CD8-positive, alpha-beta memory T cell (primary cell): ENCODE measurements at places on chromosomes 11 and 22. TPM values are rescaled to one million over a fixed set of nuclear protein-coding genes. Genes with fewer than 3 reads are reported as not detected.

GRCh38 chr11:102452461-102453301 is at the start of gene TMEM123:
TSS of gene TMEM123 (minus strand) at chr11:102452765. CDS start at chr11:102452623, 142 bp downstream.
- H3K4me3 ChIP-seq = peak within 1 kb of the TSS; percentile 72
- no peaks in the 10 kb centered on the region for H3K36me3 ChIP-seq
- H3K4me1 ChIP-seq = peaks cover 52% of the 10 kb centered on the region
- peak; percentile 87 for DNase-seq
- H3K27me3 ChIP-seq = no peaks in the 10 kb centered on the region

The TTC9C gene
- total RNA-seq = 37.2 TPM

The CTSW gene
- total RNA-seq = 40.9 TPM

DNA sequence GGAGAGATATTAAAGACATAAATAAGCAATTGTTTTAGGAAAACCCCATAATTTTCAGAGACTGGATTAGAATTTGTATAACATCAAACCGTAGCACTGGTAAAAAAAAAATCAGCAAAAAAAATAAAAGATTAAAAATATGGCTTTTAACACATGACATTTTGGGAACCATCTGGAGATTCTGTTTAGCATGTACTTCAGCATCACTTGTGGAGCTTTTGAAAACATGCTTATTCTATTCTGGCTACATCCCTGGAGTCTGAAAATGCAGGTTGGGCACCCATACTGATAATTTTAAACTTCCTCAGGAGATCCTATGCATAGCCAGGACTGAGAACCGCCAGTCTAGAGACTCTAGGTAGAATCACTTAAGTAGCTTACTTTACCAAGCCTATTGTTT is 1190.9 kb downstream of the LRRC4C start:
- no peaks in the 10 kb centered on the region for H3K4me1 ChIP-seq
- no peaks in the 10 kb centered on the region for H3K36me3 ChIP-seq
- no peaks in the 10 kb centered on the region for H3K27me3 ChIP-seq
- DNase-seq = no peak
- H3K27ac ChIP-seq = no peak overlapping the region

The FAM180B gene
- total RNA-seq = not detected

- H3K4me1 ChIP-seq = no peaks in the 10 kb centered on the region
- no peaks in the 10 kb centered on the region for H3K36me3 ChIP-seq
- H3K27me3 ChIP-seq = no peaks in the 10 kb centered on the region
- no peak overlapping the region for H3K27ac ChIP-seq
- DNase-seq = no peak
These were observed 186.4 kb upstream of the PITPNB start for GRCh38 chr22:28105413-28105812.

GRCh38 chr22:18056161-18056666 is 21.6 kb upstream of the PEX26 start:
- H3K36me3 ChIP-seq = no peaks in the 10 kb centered on the region
- no peaks in the 10 kb centered on the region for H3K27me3 ChIP-seq
- H3K4me3 ChIP-seq = no peak overlapping the region
- DNase-seq = no peak
- no peak overlapping the region for H3K27ac ChIP-seq

DNA sequence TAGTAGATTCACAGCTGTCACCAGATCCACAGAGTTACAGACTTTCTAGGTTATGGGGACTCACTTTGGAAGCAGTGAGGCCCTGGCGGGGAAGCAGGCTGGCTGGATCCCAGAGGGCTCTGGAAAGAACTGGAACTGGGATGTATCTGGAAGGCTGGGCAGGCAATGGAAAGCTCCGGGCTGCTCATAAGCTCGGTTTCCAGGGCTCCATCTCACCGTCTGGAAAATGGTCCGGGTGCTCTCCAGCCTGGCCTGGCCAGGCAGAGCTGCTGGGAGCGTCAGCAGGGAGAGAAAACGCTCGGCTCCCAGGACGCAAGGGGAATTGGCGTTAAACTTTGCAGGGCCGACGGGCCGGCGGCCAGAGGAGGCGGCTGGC is 335 bp upstream of the SEZ6L start:
- H3K27ac ChIP-seq = no peak overlapping the region
- H3K27me3 ChIP-seq = peaks cover 17% of the 10 kb centered on the region
- H3K4me1 ChIP-seq = no peaks in the 10 kb centered on the region
- DNase-seq = no peak

The CYTH4 gene
- 23.1 TPM for total RNA-seq

- no peaks in the 10 kb centered on the region for H3K36me3 ChIP-seq
- no peak for DNase-seq
- H3K4me1 ChIP-seq = no peaks in the 10 kb centered on the region
- no peaks in the 10 kb centered on the region for H3K27me3 ChIP-seq
These were observed 92.9 kb upstream of the USP47 start for GRCh38 chr11:11748706-11749365.

- H3K4me3 ChIP-seq = peak overlapping the region; percentile 33
- no peaks in the 10 kb centered on the region for H3K36me3 ChIP-seq
- peak; percentile 56 for DNase-seq
- H3K27me3 ChIP-seq = no peaks in the 10 kb centered on the region
- H3K27ac ChIP-seq = peak overlapping the region; percentile 74
These were observed 14.6 kb upstream of the MIAT start for GRCh38 chr22:26642465-26643417.

DNA sequence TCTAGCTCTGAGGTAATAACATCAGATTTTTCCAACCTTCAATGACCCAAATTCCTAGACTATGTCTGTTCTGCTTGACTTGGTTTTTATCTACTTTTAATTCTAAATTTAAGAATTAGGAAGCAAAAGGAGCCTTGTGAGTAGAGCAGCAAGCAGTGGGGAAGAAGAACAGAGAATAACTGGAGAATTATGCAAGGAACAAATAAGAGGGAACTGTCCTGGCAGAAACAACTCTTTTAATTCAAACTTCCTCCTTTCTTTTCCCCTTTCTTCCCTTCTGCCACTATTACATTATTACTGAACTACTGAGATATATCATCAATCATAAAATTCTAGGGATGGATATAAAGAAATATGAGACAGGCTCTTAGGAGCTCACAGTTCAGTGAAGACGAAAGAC is 276.1 kb downstream of the SBF2 start:
- H3K27me3 ChIP-seq = no peaks in the 10 kb centered on the region
- no peaks in the 10 kb centered on the region for H3K36me3 ChIP-seq
- H3K4me1 ChIP-seq = peaks cover 10% of the 10 kb centered on the region
- DNase-seq = no peak

GRCh38 chr22:39469681-39470450 is 13.1 kb downstream of the MGAT3 start:
- no peaks in the 10 kb centered on the region for H3K27me3 ChIP-seq
- DNase-seq = no peak
- no peak overlapping the region for H3K27ac ChIP-seq
- H3K36me3 ChIP-seq = no peaks in the 10 kb centered on the region
- H3K4me1 ChIP-seq = peaks cover 14% of the 10 kb centered on the region

The TSPAN18 gene
- total RNA-seq = 1.2 TPM

GRCh38 chr11:15695096-15695721 is 580.5 kb downstream of the INSC start:
- no peak for DNase-seq
- no peaks in the 10 kb centered on the region for H3K4me1 ChIP-seq
- no peak overlapping the region for H3K4me3 ChIP-seq
- H3K27ac ChIP-seq = no peak overlapping the region
- H3K27me3 ChIP-seq = no peaks in the 10 kb centered on the region

DNA sequence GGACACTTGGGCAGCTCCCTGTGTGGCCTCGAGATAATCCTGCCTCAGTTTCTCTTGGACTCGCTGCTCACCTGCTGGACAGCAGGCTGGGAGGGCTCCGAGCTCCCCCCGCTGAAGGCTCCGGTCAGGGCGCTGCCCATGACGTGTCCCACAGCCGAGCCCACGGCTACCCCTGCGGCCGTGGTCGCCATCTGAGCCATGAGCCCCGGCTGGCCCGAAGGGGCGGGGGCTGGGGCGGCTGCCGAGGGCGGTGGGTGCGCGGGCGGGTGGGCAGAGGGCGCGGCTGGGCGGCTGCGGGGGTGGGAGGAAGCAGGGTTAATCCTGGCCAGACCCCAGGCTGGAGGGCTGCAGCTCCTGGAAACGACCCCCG is 484 bp downstream of the CHCHD10 start:
- peaks cover 43% of the 10 kb centered on the region for H3K4me1 ChIP-seq
- peak overlapping the region; percentile 92 for H3K4me3 ChIP-seq
- H3K27ac ChIP-seq = peak overlapping the region; percentile 72
- no peaks in the 10 kb centered on the region for H3K36me3 ChIP-seq

DNA sequence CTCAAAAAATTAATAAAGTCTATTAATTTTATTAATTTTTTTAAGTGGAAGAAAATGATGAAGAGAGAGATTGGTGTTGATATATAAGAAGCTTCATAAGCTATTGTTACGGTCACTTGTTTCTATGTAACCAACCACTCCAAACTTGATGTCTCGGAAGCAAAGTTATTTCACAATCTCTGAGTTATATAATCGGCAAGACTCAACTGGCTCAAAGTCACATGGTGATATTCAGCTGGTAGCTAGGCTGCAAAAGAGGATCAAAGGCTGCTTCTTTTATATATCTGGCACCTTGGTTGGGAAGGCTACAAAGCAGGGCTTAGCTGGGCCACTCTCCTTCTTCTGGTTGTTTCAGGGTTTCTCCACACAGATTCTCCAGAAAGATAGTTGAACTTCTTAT is 245.1 kb upstream of the ARHGAP42 start:
- H3K4me3 ChIP-seq = no peak overlapping the region
- no peaks in the 10 kb centered on the region for H3K36me3 ChIP-seq
- no peaks in the 10 kb centered on the region for H3K27me3 ChIP-seq
- H3K27ac ChIP-seq = no peak overlapping the region
- H3K4me1 ChIP-seq = no peaks in the 10 kb centered on the region
- DNase-seq = no peak

DNA sequence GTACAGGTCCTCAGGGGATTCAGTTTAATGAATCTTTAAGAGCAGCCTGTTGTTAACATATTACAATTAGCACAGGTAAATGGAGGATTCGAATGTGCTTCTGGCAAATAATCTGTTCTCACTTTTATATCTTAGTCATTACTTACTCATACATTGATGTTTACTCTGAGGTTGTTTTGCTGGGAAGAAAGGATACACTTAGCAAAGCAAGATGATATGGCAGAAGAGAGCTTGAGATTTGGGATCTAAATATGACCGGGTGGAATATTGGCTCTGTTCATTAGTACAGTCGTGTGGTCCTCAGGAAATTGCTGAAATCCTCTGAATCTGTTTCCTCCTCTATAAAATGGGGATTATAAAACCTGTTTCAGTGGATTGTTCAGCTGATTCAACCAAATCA is 59.7 kb downstream of the SPON1 start:
- DNase-seq = no peak
- no peak overlapping the region for H3K4me3 ChIP-seq
- no peak overlapping the region for H3K27ac ChIP-seq
- H3K27me3 ChIP-seq = no peaks in the 10 kb centered on the region
- no peaks in the 10 kb centered on the region for H3K4me1 ChIP-seq

The MYEOV gene
- 0.89 TPM for total RNA-seq

GRCh38 chr11:7046474-7047175 is 26.3 kb downstream of the NLRP14 start:
- H3K4me3 ChIP-seq = no peak overlapping the region
- DNase-seq = no peak
- no peaks in the 10 kb centered on the region for H3K36me3 ChIP-seq
- no peaks in the 10 kb centered on the region for H3K4me1 ChIP-seq
- H3K27ac ChIP-seq = no peak overlapping the region
